ENCODE measurements at places on chromosomes 12 and 14.

GRCh38 chr12:115440438-115440837 lies 756.5 kb upstream of the TBX3 start:
- DNase-seq = no peak

GRCh38 chr14:34014936-34015335 lies 64.1 kb upstream of the EGLN3 start:
- no peak for DNase-seq

DNA sequence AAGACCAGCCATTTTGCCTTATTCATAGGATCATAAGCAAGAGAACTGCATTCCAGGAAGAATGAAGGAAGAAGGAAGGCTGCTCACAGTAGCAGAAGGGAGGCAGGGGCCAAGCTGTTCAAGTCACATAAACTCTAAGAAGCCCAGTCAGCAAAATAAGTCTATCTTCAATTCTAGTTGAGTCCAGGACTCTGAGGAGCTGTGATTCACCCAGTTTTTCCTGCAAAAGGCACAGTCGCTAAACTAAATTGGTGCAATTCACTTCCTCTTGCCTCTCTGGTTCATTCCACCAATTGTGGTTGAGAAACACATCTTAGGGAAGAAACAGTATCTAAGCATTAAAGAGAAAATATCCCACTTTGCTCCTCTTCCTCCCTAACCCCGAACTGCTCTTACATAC lies 9.8 kb downstream of the ZNF641 start:
- DNase-seq = no peak

GRCh38 chr12:44029194-44029593 lies 193.3 kb downstream of the TMEM117 start:
- no peak for DNase-seq

- no peak for DNase-seq
Observed at GRCh38 chr12:89889062-89889461, 180.4 kb upstream of the ATP2B1 start.

GRCh38 chr12:85273381-85274314 lies 6.4 kb upstream of the ALX1 start:
- no peak for DNase-seq

- DNase-seq = no peak
Observed at GRCh38 chr14:74794947-74795346, 31.8 kb downstream of the YLPM1 start.

DNA sequence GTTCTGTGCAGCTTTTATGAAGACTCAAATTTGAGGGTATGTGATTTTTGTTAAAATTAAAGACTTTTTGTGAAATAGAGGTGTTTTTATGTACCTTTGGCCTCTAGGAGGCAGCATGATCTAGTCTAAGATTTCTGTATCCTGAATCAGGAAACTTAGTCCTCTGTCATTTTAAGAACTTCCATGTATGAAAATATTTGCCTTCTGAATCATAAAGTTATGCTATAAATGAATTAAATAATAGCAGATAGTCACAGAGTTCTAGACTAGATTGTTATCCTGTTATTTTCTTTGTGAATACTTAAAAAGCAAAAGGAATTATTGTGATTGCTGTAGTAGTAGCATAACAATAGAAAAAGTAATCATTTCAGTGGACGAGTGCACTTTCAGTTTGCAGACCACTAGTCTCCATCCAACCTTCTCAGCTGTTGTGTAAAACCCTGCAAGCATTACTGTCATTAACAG lies 56.3 kb downstream of the FGD4 start:
- no peak for DNase-seq

DNA sequence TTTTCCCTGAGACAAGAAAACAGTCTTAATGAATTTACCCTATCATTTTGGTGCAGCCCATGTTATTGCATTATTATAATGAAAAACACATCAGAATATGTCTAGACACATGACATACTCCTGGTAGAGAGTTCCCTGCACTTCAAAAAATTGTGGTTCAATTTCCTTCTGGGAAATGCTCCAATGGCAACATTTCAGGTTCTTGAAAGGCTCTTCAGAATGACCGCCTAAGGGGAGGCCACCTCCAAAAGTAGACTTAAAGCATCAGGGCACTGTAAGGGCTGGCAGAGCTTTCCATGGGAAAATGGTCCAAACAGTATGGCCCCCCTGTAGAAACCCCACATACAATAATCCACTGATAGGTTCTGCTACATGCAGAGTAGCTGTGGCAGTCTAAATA lies 110.7 kb downstream of the SLC25A21 start:
- no peak for DNase-seq

DNA sequence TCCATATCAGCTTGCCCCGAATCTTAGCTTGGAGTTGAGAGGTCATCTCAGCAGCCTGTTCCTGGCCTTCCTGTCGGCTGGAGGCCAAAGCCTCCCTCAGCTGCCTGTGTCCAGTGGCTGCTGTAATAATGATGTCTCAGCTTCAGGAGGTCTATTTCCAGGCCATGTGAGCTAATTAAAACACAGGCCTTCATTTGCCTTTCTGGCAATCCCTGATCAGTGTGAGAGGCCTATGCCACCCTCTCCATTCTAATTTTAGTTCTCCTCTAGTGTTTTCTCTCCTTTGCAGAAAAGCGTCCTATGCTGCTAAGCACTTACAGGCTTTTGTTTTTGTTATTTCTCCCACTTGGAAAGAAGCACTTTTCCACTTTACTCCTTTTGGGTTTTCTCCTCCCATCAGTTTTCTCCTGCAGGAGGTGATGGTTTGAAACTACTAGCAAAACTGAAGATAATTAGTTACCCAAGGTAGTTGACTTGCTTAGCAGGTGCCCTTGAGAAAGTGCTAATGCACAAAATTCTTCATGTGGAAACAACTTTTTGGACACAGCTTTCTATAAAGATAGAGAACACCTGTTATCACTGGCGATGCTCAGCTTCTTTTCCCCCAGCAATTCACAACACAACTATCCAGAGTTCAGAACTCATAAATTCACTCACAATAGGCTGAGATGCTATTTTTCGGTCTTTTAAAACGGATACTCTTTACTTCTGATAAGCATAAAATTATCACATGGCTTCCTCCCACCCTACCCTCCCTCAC lies 255.3 kb upstream of the GARIN6 start:
- DNase-seq = no peak

- no peak for DNase-seq
Observed at GRCh38 chr12:128425666-128426331, 158.8 kb downstream of the TMEM132C start.

GRCh38 chr12:54723379-54724256 lies 75.5 kb upstream of the DCD start:
- no peak for DNase-seq

All from stimulated activated CD8-positive, alpha-beta memory T cell treated with anti-CD3 and anti-CD28 coated beads, Interleukin-4, amount 100 ng/mL, for 4 hours (primary cell).